ENCODE measurements at places on chromosomes 16 and 17.

DNA sequence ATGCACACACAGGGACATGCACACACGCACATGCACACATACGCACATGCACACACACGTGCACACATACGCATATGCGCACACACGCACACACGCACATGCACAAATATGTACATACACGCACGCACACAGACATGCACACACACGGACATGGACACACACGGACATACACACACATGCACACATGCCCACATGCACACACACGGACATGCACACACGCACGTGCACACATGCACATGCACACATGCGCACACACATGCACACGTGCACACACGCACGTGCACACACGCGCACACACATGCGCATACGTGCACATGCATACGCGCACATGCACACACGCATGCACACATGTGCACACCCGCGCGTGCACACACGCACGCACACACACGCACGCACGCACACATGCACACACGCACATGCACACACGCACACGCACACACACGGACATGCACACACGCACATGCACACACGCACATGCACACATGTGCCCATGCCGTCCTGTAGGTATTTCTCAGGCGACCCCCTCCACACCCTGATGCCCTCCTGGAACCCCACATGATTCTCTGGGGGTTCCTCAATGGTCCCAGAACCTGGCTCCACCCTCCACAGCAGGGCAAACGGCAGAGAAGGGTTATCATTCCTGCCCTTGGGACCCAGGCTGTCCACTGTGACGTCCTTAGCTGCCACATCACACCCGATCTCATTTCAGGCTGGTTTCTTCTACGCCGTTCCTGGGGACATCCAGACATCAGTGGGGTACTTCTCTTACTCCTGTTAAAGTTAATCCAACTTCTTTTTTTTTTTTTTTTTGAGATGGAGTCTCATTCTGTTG lies 9.6 kb upstream of the RBFOX3 start:
- DNase-seq: no peak

DNA sequence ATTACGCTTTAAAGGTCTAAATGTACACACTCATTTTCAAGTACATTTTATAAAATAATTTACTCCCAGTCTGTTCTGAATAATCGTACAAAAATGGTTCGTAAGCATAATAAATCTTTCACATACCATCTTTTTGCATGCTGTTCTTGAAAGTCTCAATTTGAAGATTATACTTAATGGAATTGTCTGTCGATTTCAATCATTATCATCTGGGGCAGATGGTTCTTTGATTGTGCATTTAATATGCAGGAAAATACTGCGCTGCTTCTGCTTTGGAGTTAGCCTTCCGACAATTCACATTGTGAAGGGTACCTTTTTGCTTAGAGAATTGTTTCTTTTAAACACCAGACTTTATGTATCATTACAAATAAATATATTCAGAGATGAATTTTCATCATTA lies 262.8 kb downstream of the ABCC12 start:
- no peak for DNase-seq

- no peak for DNase-seq
These were observed 697 bp downstream of the NOL11 start for GRCh38 chr17:67718325-67718941.

GRCh38 chr16:11417487-11417886 lies 72.2 kb downstream of the RMI2 start:
- peak; percentile 57 for DNase-seq

DNA sequence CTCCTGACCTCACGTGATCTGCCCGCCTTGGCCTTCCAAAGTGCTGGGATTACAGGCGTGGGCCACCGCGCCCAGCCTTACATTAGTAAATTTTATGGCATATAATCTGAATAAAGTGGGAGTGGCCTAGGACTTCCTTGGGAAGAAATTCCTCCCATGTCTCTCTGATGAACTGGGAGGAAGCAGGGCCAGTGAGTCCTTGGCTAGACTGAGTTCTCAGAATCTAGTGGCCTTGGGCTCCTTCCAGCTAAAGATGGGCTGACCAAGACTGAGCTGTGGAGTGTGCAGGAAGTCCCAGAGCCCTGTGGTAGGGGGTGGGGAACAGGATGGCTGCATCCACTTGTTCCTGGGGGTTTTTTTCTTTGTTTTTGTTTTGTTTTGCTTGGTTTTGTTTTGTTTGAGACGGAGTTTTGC lies 10.0 kb upstream of the NAGLU start:
- DNase-seq: no peak

- DNase-seq: no peak
These were observed 50.6 kb downstream of the CNGB1 start for GRCh38 chr16:57920215-57920879.

DNA sequence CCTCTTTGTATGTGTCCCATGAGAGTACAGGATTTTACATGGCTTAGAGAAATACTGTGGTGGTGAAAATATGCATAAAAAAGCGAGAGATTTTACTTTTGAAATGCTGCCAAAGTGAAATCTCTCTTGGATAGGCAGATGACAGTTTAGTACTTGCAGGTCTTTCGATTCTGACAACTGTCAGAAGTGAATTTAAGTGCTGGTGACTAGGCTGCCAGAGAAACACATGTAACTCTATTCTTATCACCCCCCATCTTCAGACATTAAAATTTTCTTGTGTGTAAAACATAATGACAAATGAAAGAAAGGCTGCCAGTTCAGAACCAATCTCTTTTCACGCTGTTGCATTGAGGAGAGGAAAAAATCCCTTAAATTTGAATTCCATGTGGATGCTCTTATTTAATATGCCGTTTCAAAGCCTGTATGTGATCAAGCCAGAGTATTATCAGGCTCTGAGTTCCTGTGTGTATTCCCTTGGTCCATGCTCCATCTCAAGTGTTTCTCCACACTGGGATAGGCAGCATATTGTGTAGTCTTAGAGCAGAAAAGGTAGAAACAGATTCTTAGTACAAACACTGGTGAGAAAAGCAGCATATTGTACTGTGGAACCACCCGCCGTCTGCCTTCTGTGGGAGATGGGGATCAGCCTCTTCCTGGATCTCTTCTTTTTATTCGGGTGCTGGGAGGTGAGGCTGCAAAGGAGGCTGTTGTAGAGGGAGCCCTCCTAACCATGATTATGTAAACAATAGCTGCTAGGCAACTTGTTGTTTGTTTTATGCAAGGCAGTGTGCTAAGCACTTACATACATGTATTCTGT lies 291.3 kb downstream of the WWOX start:
- DNase-seq: no peak

DNA sequence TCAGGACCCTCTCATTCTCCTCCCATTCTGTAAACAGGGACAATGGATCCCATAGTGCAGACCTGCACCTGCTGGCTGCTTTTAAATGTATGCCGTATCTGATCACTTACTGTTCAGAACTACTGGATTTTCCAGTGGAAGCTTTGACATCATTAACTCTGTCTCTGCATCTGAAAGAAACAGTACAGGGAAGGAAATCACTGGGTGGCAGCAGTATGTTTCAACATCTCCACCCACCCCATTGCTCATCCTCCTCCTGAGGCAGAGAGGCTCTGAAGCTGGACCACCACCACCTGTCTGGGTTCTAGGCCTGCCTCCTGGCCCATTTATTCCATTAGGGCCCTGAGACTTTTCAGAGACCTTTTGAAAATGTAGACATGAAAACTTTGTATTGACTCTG lies 2.6 kb downstream of the CCL15 start:
- no peak for DNase-seq

DNA sequence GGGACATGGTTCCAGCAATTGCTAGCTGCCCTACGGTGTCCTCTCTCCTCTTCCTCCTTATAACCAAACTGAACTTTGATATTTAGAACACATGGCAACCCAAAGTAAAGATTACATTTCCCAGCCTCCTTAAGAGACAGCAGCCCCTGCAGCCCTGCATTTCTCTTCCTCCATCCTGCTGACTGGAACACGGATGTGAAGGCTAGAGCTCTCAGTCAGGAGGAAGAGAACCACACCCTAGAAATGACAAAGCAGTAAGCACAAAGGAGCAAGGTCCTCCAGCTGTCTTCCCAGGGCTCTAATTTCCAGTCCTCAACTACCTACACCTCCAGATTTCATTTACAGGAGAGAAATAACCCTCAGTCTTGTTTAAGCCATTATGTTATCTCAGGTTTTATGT lies 10.9 kb downstream of the DYNC1LI2 start:
- no peak for DNase-seq

DNA sequence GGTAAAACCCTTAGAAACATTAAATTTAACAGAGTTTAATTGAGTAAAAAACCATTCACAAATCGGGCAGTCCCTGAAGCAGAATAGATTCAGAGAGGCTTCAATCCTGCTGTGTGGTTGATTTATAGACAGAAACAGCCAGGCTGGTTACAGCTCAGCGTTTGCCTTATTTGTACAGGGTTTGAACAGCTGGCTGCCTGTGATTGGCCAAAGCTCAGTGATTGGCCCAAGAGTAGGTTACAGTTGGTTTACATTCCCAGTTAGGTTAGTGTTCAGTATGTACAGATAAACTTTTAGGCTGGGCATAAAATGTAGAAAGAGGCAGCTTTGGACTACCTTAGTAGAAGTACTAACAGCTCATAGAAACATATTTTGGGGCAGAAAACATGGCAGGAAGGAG lies 210.4 kb upstream of the ELAC2 start:
- no peak for DNase-seq

DNA sequence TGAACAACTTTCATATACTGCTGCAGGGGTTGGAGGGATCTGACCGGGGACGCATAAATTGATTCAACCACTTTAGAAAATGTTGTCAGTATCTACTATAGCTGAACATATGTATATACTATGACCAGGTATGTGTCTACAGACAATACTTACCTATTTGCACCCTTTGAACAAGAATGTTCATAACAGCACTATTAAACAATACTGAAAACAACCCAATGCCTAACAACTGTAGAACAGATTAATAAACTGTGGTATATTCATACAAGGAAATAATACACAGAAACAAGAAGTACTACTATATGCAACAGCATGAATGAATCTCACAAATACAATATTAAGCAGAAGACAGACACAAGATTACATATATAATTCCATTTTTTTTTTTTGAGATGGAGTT lies 10.5 kb downstream of the BRIP1 start:
- no peak for DNase-seq

DNA sequence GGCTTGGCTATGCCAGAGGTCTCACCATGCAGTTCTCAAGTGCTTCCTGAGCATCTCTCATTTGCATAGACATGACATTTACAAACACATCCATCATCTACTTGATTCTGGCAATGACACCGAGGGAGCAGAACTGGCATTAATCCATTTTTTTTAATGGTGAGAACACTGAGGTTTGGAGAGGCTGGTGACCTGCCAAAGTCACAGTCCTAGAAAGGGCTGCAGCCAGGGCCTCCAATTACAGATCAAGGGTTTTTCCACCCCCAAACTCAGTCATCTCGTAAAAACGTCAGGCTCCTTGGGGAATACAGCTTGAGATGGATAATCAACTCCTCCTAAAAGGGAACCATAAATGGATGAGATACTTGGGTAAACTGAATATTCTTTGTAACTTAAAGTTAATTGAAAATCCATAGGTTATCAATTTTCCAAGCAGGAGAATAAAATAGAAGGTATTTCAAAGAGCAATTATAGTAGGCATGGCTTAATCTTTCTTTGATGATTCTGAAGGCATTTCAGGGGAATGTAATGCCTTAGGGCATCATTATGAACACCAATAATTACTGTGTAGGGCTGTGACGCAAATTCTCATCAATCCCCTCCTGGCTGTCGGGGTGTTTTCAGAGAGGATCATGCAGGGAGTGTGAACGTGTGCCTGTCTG lies 9.4 kb upstream of the MEOX1 start:
- no peak for DNase-seq

DNA sequence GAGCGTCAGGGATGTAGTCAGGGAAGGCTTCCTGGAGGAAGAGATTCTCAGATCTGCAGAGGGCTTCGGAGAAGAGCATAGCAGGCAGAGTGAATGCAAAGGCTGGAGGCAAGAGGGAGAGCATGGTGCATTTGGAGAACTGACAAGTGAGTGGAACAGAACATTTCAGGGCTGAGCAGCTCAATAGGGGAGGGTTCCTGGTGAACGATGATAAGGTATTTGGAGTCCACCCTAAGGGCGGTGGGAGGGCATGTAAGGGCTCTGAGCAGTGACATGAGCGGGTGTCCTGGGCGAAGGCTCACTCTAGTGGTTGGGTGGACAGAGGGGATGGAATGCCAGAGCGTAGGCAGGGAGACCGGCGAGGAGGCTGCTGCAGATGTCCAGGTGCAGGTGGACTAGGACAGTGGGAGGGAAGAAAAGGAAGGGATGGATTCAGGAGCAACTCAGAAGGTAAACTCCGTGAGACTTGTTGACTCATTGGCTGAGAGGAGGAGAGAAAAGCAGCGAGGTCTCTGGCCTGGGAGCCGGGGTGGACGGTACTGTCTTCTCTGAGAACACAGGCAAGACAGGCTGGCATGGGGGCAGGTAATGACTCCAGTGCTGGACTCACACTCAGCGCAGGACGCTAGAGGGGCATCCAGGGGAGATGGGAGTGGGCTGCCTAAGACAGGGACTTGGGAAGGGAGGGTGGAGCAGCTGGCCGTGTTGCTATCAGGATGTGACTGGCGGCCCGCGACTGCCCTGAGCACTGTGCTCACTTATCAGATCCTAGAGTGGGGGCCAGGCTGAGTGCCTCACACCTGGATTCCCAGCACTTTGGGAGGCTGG lies 1.4 kb upstream of the PITPNA start:
- DNase-seq: no peak

- DNase-seq: no peak
These were observed at the start of gene CACNG5 for GRCh38 chr17:66834919-66835454. CACNG5 (plus strand) TSS chr17:66835117; CDS start chr17:66877333, 42,216 bp downstream.

- no peak for DNase-seq
These were observed 125.2 kb upstream of the SOX9 start for GRCh38 chr17:71995590-71995989.

DNA sequence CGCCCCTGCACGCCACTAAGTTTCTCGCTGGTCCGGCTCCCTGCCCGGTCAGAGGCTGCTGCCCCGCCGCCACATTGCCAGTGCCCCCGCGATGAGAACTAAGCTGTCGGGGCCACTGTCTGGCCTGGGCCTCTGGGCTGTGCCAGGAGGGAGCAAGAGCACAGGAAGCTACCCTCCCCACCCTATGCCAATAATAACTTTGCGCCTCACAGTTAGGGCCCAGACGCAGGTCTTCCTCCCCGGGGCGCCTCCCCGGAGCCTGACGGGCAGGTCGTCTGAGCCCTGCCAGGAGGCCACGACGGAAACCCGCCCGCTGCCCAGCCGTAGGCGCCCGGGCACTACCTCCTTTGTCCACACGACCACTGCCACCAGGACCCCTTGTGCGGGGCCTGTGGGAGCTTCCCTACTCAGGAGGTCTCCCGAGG lies 1.5 kb downstream of the ZFPM1 start:
- DNase-seq: no peak

GRCh38 chr16:51025588-51026290 lies 125.3 kb downstream of the SALL1 start:
- no peak for DNase-seq

Data from cerebellar nuclear complex (tissue), 1 donor.